H1 (cell line): ENCODE measurements at places on chromosomes 5 and 9. TPM values are rescaled to one million over a fixed set of nuclear protein-coding genes. Genes with fewer than 3 reads are reported as not detected.

DNA sequence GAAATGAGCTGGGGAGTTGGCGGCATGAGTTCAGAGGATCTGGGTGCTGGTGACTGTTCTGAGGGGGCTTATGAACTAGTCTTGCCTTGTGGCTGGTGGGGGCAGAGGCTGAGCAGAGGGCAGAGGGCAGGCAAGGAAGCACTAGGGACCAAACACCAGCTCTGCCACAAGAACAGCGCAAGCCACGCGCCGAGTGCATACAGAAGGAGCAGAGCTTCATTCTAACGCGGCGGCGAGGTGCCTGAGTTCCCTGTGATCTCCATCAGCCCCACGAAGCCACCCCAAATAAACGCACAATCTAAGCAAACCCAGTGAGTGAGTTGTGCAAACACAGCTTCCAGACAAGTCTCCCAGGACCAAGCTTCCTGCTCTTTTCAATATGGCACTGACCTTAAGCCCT lies 110.6 kb upstream of the ALDH1B1 start:
- DNase-seq = no peak

DNA sequence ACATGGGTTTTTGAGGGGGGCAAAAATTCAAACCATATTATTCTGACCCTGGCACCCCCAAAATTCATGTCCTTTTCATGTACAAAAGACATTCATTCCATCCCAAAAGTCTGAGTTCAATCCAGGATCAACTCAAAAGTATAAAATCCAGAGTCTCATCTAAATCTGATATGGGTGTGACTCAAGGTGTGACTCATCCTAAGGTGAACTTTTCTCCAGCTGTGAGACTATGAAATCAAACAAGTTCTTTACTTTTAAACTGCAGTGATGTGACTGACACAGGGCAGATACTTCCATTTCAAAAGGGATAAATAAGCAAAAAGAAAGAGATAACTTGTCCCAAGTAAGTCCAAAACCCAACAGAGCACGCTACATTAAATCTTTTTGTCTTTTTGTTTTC lies 20.6 kb upstream of the CYLC2 start:
- DNase-seq = no peak

TMEM252 gene
- not detected in 2 replicates for total RNA-seq

DNA sequence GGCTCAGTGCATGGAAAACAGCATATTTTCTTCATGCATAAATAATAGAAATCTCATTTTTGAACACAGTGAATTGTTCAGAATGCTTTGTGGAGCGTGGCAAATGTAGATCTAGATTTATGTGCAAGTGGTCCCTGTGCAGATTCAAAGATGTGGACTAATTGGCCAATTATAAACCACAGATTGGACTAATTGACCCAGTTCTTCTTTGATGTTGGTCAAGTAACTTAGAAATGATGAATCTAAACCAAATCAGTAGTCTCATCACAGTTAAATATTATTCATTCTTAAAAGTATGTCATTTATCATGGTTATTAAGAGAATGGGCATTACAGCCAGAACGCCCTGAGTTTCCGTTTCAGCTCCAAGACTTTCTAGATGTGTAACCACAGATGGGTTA lies 11.7 kb upstream of the PDE4D start:
- DNase-seq = no peak

- DNase-seq = no peak
These were observed 142.5 kb upstream of the RETREG1 start for GRCh38 chr5:16759147-16759773.

DNA sequence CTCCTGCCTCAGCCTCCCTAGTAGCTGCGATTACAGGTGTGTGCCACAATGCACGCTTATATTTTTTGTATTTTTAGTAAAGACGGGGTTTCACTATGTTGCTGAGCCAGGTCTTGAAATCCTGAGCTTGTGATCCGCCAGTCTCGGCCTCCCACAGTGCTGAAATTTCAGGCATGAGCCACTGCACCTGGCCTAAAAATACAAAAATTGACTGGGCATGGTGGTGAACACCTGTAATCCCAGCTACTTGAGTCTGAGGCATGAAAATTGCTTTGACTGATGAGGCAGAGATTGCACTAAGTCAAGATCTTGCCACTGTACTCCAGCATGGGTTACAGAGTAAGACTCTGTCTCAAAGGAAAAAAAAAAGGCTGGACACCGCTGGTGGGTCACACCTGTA lies 13.1 kb upstream of the DYNC2I2 start:
- DNase-seq = no peak

GRCh38 chr5:107486489-107486888 lies 184.2 kb downstream of the EFNA5 start:
- no peak for DNase-seq

GRCh38 chr5:121937762-121938161 lies 24.0 kb upstream of the SRFBP1 start:
- DNase-seq = no peak

- DNase-seq = no peak
These were observed 621.0 kb upstream of the ADAMTS16 start for GRCh38 chr5:4518903-4519672.

DNA sequence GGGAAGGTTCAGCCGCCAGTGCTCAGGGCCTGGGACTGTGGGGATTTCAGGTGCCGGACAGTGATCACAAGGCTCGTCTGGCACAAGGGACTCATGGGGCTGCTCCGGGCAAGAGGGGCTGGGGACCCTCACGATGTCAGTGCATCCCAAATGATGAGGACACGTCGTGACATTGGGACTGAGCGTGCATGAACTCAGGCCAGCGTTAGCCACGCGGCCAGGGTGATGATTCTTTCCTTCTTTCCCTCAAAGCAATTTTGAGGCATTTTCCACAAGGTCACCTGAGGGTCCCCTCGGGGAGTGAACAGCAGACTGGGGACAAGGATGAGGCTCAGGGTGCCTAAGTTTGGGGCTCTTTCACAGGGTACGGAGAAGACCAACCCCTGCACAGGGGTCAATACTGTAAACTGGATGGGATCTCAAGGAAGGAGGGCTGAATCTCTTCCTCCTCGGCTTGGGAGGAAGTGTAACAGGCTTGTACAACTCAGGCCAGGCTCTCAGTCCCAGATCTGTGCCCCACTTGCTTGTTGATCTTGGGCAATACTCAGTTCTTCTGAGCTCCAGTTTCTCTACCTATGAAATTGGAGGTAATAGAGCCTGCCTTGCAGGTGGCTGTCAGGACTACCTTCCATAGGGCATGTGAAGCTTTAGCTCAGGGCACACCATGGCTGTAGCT lies 78.5 kb downstream of the PRRT1B start:
- no peak for DNase-seq

DNA sequence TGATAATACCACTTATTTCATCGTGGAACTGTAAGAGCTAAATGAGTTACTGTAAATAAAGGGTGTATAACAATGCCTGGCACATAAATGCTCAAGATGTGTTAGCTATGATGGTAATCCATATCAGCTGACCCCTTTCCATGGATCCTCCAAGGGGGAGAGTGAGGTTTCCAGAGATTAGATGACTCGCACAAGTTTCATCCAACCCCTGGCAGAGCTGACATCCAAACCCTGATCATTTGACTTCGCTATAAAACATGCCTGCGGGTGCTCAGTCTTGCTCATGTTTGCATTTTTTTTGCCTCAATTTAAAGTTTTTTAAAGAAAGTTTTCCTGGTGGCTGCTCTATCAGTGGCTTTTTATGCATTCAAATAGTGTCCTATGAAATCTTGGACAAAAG lies 145.7 kb upstream of the SMIM23 start:
- DNase-seq = no peak

CCDC192 gene
- total RNA-seq = 0.61 and 0.63 TPM in 2 replicates

- DNase-seq = peak; percentile 85
These were observed 716 bp downstream of the PROB1 start for GRCh38 chr5:139394123-139394653.

DNA sequence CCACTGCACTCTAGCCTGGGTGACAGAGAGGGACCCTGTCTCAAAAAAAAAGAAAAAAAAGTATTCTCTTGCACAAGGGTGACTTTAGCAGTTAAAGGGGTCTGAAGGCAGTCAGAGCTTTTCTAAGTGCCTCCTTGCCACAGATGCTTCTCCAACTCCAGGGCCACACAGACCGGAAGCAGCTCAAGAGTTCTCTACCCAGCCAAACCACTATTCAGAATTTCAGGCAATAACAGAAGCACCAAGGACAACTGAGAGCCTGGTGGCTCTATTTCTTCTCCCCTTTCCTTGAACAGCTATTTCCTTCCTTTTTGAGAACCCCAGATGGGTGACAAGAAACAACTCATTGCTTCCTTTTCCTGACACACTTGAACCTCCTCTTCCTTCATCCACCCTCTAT lies 2.2 kb downstream of the FAM219A start:
- DNase-seq = no peak

COL27A1 gene
- 22.5 and 22.8 TPM in 2 replicates for total RNA-seq

DNA sequence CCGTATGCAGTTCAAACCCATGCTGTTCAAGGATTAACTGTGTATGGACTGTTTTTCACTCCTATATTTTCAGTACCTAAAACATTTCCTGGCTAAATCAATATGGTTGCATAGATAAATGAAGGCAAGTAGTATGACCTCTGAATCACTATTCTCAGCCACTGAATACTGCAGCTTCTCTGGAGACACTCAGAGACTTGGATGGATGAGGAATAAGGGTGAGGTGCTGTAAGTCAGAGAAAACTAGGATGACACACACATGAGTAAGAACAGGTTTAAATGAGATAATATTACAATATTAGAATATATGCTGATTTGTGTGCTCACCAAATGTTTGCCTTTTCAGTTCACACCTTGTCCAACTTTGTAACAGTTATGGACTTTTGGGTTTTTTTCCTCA lies 26.0 kb upstream of the ANXA1 start:
- no peak for DNase-seq

DNA sequence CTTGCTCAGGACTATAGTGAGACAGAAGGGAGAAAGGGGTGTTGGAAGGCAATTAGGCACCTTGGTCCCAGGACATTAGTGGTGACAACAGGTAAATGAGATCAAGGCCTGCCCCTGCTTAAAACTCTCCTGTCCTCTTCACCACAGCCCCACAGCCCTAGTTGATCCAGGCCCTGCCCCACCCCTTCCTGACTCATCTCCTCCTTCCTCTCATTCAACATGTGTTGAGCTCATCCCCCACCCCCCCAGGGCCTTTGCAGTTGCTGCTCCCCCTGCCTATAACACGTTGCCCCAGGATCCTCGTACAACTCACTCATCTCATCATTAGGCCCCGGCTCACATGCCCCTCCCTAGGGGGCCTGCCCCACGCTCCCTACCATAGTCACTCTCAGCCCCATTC lies 66.8 kb downstream of the TSPAN17 start:
- no peak for DNase-seq

GRCh38 chr5:138275379-138275782 lies 960 bp upstream of the GFRA3 start:
- DNase-seq = no peak

DNA sequence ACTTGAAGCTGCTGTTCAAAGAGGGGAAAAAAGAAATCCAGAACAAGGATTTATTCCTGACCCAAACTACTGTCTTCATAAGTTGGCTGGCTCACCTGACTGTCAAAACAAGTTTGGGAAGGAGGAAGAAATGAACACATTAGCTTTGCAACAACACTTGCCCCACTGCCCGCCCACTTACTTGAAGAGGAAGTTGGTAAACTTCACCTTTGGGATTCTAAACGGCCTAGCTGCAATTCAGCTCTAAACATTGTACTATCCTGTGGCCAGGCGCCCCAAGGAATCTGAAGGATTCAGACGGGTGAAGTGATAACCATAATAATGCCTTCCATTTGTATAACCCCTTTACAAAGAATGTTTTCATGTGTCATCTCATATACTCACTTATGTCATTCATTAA lies 199.4 kb downstream of the ARRDC3 start:
- no peak for DNase-seq

GRCh38 chr5:77636641-77637169 lies 1.8 kb downstream of the OTP start:
- peak; percentile 69 for DNase-seq

GRCh38 chr9:126704892-126705766 lies 91.4 kb downstream of the LMX1B start:
- DNase-seq = peak; percentile 98

DNA sequence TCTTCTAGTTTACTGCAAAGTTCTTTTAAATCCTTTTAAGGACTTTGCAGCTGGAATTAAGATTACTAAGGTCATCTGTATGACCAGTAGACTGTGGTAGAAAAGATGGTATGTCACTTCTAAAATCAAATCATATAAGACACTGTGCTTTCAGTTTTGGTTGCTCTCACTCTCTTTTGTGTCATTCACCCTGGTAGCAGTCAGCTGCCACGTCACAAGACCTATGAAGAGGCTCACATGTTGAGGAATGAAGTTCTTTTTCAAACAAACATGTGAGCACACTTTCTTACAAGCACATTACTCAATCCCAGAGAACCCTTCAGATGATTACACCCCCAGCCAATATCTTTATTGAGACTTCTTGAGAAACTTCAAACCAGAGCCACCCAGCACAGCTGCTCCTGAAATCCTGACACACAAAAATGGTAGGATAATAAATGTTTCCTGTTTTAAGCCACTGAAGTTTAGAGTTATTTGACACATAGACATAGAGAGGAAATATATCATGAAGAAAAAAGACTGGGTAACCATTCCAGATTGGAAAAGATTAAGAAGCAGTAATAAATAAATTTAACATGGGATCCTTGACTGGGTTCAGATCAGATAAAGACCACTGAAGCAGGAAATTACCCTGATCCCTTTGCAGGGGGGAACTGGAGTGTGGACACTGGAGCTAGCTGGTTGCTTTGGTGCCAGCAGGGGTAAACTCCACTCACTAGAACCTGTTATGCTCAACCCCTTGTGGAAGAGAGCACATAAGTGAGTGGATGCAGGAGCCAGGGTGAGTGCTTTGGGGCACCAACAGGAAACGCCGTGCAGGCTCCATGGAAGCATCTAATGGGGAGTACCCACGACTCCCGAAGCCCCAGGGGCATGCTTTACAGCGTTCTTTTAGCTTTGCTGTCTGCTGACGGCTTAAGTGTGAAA lies 64.1 kb downstream of the SLCO4C1 start:
- DNase-seq = no peak

SLC6A7 gene
- 0.07 TPM in 1 of 2 replicates, not detected in the other for total RNA-seq

DNA sequence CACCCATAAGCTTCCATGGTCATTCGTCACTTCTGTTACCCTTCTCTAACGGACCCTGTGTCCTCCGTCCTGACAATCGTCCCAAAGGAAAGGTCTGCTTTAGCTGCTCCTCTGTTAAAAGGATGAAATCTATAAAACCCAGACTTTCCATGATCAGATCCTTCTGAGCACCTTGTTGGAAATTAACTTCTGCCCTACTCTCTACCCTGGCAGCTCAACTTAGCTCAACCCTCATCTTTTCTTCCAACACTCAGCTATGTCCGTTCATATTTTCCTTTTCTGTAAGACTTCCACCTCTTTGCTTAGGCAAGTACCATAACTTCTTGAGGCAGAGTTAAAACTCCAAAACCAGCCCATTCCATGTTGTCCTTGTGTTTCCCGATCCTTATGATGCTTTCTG lies 205.4 kb downstream of the SPATA31A6 start:
- no peak for DNase-seq
